Skeletal muscle cell (primary cell): ENCODE measurements at places on chromosomes 7 and 10.

GRCh38 chr7:22176791-22177412 is 180.1 kb downstream of the RAPGEF5 start:
- DNase-seq = no peak

- DNase-seq = no peak
Measured at GRCh38 chr10:13390604-13391522, 42.8 kb upstream of the SEPHS1 start.

DNA sequence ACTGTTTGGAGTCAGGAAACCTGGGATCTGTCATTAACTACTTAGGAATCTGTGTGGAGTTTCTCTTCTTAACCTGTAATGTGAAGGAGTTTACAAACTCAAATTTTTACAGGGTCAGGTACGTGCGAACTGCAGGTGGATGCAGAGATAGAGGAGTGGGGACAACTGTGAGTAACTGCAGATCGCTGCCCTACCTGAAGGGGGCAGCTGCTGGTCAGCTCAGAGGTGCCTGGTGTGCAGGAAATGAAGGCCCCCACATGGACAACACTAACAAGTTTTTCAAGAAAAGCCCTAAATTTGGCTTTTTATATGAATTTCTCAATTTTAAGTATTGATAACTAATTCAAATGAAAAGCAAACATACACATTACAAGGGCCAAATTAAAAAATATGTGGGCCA is 380.0 kb downstream of the REEP3 start:
- no peak for DNase-seq

DNA sequence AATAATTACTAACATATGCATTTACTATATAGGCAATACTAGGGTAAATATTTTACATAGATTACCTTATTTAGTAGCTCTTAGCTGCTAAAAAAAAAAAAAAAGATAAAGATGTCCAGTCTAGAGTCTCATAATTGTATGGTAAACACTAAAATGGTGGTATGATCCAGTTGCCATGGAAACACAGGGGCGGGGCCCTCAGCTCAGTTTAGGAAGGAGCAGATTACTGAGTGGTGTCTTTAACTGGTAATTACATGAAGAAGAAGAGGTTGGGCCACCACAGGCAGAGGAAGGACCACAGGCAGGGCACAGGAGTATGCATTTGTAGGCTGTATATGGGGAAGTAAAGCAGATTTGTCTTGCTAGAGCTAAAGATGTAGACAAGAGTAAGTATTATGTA is 43.7 kb downstream of the ITGB8 start:
- DNase-seq = no peak

DNA sequence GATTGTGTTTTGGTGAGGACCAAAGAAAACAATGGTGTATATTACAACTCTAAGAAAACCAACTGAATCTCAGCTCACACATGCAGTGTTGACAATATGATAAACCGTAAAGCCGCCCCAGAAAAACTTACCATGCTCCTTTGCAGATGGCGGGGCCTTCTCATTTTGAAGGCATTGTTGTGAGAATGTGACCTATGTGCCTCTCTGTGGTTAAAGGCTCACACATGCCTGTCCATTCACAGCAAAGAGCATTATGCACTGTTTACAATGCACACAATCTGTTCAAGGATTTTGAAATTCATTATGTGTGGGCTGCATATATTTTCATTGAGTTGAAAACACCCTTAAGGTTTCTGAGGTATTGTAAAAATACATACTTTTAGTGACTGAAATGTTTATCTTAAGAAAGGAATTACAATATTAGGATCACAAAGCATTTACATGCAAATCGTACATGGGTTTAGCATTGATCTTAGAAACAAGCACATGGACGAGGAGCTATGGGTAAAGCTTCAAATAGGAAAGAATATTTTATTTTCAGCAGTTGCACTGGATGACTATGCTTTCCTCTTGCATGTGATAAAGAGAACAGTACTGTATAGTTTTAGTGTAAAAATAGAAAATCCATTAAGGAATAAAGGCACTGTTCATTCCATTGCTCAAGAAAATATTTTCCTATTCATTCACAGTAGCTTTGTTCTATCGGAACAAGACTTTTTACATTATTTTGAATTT is 334.3 kb downstream of the ARL4A start:
- DNase-seq = no peak

GRCh38 chr10:49168171-49168540 is 20.0 kb downstream of the TMEM273 start:
- no peak for DNase-seq

DNA sequence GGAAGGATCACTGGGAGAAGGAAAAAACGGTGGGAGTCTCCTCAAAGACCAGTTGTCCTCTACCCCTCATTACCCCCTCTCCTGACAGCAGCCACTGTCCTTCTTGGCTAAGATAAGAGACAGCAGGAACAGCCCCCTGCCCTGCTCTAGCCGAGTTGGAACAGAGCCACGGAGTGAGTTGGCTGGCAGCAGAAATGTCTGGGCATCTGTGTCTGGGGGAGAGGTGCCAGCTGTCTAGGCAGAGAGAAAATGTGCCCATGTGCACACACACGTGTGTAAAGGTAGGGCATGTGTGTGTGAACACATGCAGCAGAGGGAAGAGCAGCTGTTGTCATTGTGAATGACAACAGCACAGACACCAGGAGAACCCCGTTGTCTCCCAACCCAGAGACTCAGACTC is 9.4 kb upstream of the HILPDA start:
- no peak for DNase-seq

DNA sequence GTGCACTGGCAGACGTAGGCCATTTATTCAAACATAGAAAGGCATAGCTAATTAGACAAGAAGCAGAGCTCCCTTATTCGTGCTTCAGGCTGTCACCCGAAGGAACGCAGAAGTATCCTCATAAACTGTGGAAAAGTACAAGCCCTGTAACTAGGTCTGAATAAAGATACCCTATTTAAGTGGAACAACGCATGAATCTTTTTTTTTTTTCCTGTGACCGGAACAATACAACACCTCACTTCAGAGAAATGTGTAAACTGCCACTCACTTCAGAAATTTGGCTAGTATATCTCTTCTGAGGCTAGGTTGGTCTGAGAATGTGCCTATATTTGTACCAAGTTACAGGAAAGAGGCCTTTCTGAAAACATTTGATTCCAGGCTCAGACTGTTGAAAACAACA is 8.0 kb upstream of the CSTF2T start:
- DNase-seq = no peak

DNA sequence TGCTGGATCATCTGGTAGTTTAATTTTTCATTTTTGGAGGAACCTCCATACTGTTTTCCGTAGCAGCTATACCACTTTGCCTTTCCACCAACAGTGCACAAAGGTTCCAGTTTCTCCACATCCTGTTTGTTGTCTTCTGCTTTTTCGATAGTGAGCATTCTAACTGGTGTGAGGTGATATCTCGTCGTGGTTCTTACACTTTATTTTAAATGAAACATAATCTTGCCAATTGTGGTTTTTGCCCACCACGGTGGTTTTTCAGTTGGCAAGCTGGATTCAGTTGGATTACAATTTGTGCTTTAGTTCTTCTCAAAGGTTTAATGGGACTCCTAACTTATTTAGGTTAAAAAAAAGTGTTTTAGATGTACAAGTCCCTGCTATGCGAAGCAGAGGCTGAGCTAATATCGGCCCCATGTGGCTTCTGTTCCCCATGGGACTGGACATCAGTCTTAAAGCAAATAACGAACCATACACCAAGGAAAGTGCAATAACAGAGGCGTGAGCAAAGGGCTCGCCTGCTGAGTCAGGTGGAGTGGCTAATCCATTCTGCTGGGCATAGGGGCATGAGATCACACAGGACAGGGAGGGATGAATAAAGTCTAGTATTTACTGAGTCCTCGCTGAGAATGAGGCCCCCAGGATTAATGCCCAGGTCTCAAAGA is 153.6 kb downstream of the AOAH start:
- DNase-seq = no peak

GRCh38 chr10:121369616-121370015 is 228.6 kb downstream of the FGFR2 start:
- no peak for DNase-seq

- DNase-seq = no peak
Measured at GRCh38 chr10:104657036-104657435, 15.9 kb downstream of the SORCS3 start.

DNA sequence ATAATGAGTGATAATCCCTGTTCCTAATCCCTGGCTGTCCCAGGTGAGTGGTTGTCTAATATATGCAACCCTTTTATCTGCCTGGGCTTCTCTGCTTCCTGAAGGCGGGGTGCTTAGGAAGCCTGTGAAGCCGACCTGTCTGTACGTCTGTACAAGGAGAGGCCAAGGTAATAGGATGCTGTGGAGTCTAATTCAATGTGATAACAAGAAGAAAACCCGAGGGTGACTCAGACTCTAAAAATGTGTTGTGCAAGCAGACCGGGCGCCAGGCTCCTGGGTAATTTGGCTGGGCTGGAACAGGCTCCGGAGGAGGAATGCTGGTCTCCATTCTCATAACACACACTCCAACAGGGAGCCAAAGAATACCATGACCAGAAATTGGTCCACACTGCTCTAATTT is 43.6 kb downstream of the THNSL1 start:
- peak; percentile 64 for DNase-seq
